ENCODE measurements at places on chromosomes 7 and 10.

DNA sequence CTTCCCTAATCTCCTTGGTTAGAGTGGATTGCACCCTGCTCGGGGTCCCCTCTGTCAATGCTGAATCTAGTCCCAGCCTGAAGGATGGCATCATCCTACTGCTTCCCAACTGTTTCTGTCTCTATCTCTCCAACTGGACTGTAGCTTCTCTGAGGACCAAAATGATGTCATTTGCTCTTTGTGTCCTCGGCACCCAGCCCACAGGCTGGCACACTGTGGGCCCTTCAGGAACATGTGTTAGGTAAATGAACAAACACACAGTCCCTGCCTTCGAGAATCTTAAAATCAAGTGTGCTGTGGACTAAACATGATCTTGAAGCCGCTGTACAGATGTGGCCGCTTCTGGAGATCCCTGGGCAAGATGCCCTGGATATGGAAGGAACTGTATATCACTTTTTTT is 5.0 kb upstream of the CDH23 start:
- DNase-seq = no peak

DNA sequence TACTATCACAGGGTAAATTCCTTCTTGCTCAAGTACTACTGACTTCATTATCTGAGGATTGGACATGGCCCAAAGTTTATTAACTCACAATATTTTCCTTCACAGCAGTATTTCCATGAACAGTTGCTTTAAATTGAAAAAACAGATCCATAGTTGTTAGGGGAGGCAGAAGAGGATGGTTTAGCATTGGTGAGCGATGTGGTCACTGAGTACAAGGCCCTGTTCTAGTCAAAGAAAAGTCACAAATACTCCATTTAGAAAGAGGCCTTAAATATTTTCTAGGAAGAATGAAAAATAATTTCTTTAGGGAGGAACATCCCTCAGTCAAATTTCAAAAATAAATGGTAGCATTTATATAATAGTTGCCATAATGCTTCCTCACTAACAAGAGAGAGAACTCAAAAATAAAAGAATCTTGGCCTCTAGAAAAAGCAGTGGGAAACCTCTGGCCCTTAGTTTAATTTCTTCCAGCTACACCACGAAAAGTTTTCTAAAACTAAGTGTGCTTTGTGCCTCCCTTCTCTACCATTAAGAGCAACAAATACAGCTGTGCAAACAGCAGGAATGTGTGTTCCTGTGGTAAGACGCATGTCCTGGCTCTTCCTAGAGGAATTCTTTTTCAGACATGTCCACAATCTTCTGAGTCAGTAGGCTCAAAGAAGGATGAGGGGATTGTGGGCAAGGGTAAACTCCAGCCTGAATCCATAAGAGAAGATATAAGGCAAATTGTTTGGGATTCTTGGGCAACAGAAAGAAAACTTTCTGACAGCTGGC is 105.7 kb downstream of the HOXA1 start:
- DNase-seq = no peak

DNA sequence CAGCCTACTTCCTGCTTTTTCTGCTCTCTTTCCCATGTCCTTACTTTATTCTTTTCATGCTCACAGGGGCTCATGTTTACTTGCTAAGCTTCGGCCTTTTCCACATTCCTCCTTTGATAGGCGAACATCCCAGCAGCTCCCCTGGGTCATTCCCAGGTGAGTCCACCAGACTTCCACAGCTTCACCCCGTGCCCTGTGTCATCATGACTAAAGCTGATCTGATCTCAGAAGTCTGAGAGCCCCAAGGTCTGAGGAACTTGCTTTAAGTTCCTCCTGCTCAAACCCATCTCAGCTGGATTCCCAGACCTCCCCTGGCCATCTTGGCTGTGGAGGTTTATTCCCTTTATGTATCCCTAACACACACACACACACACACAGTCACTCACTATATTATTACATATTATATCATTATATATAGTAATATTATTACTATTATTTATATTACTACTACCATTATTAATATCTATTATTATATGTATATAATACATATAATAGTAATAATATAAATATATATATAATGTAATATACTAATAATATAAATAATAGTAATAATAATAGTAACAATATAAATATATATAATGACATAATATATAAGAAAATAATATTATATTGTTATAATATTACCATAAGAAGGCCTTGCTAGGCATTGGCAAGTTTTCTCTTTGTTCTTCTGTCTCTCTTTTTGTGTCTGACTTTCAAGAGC is 295.9 kb downstream of the PTEN start:
- no peak for DNase-seq

- DNase-seq = no peak
Measured at GRCh38 chr10:20740120-20740519, 157.0 kb downstream of the NEBL start.

- peak; percentile 48 for DNase-seq
Measured at GRCh38 chr7:28926871-28927597, 31.1 kb downstream of the TRIL start.

GRCh38 chr7:76091506-76091905 is 43.6 kb downstream of the MDH2 start:
- no peak for DNase-seq

GRCh38 chr10:930625-931325 is 730 bp downstream of the LARP4B start:
- no peak for DNase-seq

DNA sequence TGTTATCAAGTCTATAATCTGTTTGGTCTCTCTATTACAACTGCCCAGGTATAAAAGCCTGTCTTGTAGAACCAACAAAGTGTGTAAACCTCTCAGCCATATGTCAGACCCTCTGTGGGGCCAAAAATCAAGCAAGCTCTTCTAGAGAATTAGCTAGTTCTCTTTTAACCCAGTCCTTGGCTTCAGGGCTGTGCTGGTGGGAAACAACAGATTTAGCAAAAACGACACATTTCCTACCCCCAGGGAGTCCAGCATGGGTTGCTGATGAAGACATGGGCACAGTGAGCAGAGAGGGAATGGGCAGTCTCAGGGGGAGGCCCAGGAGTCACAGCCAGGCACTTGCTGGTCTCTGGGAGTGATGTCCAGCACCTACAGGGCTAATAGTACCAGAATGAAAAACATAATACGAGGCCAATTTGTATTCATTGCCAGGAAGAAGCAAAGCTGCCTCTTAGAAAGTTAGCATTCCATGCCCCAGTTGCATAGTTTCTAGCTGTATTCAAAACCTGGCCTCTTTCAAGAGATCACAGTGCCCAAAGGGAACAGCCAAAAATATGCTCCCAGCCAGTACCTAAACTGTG is 80.1 kb downstream of the FRMD4A start:
- no peak for DNase-seq

- DNase-seq = no peak
Measured at GRCh38 chr10:49737474-49738201, 24.5 kb downstream of the OGDHL start.

GRCh38 chr10:63537536-63537935 is 16.3 kb downstream of the REEP3 start:
- no peak for DNase-seq

DNA sequence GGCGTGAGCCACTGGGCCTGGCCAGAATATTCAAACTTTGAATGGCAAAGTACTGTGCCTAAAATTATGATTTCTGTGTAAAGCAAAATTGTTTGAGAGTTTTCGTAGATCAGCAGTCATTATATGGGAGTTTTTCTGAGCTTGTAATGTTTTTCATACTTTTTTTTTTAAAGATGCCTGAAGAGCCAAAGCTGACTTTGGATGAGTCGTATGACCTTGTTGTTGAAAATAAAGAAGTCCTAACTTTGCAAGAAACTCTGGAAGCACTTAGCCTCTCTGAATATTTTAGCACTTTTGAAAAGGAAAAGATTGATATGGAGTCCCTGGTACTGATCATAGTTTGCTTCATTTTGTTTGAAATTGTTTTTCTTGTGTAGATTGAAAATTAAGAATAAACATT is 26.7 kb downstream of the SEC23IP start:
- no peak for DNase-seq

DNA sequence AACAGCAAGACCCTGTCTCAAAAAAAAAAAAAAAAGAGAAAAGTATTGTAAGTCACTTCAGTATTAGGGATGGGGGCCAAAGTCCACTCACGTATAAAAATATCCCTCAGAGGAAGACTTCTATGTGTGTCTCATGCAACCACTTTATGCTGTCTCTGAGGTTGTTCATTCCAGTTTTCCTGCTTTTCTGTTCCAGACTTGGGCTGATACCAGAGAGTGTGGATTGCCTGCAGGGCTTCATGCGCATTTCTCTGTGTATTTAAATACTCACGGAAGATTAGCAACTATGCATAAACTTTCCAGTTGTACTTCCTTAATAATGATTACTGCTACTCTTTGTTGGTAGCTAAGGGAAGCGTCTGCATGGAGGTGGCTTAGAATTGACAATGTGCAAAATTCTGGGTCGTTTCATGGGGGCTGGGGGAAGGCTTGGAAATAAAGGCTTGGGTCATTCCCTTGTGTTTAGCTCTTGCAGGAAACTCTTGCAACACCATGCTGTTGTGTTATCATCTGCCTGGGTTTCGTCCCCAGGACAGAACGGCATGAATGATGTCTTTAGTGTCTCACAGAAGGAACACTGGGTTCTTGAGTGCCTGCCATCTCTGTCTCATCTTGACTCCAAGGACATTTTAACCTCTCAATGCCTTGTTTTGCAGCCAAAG is 54.1 kb downstream of the KIAA1217 start:
- no peak for DNase-seq

DNA sequence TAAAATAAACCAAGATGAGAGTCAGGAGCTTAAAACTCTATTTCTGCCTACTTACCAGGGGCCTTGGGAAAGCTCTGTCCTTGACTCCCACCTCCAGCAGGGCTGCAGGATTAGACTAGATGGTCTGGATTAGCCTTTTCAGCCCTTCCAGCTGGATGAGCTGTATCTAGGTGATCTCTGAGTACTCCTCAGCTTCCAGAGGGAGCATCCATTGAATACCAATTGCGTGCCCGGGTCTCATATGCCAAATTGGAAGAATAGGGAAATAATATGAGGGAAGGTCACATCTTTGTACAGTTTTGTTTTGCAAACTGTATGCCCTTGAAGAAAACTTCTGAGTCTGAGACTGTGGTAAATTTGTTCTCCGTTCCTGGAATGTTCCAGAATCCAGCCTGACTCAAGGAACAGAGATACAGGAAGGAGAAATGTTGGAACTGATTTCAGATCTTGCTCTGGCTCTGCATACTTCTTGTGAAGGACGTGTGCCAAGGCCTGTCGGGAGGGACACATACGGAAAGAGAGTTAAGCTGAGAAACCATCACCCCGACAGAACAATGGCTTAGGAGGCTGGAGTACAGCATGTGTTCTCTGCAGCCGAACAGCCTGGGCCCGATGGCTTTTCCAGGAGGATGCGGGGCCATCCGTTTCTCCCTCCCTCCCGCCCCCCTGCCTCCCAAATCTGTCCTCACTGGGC is 44.9 kb downstream of the MINDY4 start:
- DNase-seq = no peak

GRCh38 chr10:3036155-3037021 is 31.0 kb upstream of the PFKP start:
- no peak for DNase-seq

DNA sequence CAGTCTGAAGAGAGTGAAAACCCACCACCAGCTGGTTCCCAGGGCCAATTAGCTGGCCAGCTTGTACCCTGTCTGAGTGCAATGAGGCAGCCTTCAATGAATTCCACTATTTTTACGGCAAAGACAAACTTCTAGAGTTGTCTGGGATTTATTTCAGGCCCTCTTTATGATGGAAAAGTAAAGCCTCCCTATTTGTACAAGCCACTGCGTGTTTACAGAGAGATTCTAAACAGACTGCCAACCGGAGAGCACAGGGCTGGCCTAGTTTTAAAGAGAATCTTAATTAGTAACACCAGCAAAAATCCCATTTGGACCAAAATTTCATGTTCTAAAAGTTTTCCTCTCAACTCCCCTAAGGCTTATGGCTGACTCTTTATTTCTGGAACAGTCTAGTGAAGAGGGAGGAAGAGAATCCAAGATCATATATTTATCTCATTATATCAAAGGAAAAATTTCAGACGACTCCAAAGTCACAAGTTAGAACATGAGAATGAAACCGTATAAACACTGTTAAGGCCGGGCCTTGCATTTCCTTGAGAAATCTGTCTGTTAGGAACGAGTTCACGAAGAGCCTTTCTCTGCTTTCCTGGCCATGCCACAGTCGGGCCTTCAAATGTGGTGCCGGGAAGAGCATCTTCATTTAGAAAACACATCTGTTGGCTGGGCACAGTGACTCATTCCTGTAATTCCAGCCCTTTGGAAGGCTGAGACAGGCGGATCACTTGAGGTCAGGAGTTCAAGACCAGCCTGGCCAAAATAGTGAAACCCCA is 724.6 kb upstream of the NRP1 start:
- no peak for DNase-seq

GRCh38 chr7:46245586-46246111 is 324.6 kb upstream of the IGFBP3 start:
- no peak for DNase-seq

DNA sequence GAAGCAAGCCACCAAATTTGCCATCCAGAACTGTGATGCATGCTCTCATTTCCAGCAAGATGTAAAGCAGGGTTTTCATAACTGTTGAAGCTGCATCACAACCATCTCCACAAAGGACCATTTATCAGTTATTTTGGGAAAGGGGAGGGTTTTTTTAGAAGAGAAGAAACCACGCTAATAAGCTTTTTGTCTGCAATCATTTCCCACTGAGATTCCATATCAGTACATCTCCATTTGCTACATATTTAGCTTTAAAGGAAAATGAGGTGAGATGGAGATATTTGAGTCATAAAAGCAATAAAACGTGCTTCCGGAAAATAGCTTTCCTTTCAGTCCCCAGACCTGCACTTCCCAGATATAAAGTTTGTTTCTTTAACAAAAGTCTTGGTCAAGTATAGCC is 258.2 kb downstream of the FRMD4A start:
- DNase-seq = no peak

DNA sequence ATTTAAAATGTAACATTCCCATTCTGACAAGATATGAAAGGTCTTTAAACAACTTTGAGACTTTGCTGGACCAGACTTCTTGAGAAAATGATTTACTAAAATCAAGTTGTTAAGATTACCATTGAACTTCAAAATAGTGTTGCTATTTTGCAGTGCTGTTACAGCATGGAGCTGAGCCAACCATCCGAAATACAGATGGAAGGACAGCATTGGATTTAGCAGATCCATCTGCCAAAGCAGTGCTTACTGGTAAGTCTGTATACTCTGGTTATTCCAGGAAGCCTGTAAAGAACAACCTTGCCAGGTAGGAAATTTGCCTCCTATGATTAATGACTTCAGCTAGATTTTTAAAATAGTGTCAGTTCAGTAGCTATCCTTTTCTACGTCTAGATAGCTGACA is 18.8 kb downstream of the TNKS2 start:
- DNase-seq = no peak

DNA sequence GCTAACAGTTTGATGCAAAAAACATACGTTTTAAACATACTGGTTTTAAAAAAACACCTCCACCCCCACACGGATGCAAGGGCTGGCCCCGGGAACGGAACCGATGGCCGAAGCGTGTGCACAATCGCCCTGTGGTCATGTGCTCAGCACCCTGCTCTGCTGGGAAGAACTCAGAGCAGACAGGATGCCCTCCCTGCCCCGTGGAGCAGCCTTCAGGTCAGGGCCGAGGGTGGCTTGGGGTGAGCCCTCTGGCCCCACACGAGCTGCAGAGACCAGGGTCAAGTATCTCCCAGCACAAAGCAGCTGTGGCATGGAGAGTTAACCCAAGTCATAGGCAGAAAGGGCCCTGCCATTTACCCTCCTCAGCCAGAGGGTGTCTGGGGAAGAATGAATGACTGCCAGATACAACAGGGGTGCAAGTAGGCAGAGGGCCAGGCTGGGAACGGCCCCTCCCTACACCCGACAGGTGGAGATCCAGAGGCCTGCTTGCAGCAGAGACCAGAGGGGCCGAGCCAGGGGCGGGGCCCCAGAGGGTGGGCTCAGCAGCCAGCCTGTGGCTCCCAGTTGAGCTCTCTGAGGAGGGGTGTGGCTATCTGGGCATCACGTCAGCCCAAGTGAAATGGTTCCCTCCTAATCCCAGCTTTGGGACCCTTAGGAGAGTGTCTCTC is 56.8 kb downstream of the ZRANB1 start:
- DNase-seq = no peak
